Hematopoietic multipotent progenitor cell treated with erythropoietin and hydrocortisone succinate and interleukin-3 and kit ligand, for 6 days (in vitro differentiated cells): ENCODE measurements at places on chromosomes 3 and 15.

DNA sequence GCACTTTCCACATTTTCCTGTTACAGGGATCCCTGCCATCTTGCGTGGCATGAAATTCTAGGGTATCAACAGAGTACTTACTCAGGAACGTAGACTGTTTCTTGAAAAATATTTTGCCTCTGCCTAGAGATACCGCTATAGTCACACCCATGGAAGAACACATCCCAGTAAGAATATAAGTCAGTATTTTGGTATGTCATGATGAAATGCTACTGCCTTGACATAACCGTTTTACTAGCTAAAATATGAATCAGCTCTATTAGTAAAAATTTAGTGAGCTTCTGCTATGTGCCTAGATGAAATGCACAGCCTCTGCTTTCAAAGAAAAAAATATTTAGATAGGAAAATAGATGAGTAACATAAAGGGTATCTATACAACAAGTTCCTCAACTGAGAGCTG, 276.4 kb downstream of the TBC1D5 start:
- no peak for DNase-seq

GRCh38 chr15:52408823-52409222, 113.2 kb upstream of the MYO5C start:
- no peak for DNase-seq

DNA sequence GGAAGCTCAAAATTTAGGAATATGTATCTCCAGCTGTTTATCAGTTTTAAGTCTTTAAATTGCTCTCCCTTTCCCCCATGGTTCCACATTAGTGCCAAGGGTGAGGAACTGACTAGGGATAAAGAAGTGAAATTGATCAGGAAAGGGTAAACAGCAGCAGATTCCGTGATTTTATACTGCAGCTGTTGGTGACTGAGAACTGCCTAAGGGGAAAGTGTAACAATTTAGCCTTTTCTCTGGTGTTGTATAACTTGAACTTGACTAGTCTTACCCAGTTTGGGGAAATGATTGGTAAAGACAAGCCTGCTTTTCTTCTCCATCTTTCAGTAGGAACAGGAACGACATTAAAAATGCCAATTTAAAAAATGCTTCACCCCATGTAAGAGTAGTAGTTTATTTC, 5.0 kb downstream of the SPRED1 start:
- no peak for DNase-seq

GRCh38 chr3:33496449-33496848, 56.2 kb upstream of the UBP1 start:
- DNase-seq, result no peak

DNA sequence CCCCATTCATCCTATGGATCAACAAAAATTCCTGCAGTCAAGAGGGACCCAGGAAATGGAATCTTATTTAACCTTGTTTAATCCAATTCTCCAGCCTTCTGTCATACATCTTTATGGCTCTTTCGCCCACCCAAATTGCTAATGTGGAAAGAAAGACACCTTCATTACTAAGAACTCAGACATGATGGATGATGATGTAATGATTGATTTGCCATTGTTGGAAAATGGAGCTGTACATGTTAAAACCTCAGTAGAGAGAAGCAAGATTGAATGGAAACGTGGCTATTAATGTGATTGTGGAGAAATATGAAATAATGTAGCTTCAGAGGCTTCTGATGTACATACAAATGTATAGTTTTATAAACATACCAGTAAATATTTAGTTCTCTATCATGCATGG, 15.7 kb upstream of the PTPRG start:
- DNase-seq, result no peak

DNA sequence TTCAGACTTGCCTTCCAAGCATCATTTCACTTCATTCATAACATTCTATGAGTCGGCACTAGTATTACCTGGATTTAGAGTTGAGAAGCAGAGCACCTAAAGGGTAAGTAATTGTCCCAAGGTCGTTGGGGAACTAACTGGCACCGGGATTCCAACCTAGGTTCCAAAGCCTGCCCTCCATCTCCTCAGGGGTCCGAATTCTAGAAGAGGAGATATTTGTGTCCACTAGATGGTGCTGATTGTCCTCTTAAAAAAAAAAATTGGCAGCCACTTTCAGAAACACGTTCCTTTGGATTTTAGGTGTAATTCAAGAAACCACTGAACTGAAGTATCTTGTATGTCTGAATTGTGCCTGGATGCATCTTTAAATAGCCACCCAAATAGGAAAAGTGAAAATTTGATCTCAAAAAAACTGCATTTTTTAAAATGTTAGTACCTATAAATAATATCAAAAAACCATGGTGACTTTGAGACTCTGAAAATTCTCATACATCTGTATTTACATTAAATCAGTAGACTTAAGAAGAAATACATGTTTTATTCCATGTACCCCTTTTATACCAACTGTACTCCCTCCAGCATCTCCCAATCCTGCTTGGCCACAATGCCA, 3.9 kb upstream of the FSIP1 start:
- peak; percentile 83 for DNase-seq

DNA sequence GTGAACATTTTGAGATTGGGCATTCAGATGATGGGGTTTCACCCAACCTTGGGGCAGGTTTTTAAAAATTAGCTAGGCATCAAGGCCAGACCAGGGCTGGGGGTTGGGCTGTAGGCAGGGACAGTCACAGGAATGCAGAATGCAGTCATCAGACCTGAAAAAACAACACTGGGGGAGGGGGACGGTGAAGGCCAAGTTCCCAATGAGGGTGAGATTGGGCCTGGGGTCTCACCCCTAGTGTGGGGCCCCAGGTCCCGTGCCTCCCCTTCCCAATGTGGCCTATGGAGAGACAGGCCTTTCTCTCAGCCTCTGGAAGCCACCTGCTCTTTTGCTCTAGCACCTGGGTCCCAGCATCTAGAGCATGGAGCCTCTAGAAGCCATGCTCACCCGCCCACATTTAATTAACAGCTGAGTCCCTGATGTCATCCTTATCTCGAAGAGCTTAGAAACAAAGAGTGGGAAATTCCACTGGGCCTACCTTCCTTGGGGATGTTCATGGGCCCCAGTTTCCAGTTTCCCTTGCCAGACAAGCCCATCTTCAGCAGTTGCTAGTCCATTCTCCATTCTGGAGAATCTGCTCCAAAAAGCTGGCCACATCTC, 6.1 kb downstream of the RHO start:
- no peak for DNase-seq

GRCh38 chr3:132841621-132842020, 119.4 kb upstream of the NPHP3 start:
- DNase-seq, result no peak

GRCh38 chr15:28085489-28086174, 13.5 kb downstream of the OCA2 start:
- DNase-seq, result no peak

DNA sequence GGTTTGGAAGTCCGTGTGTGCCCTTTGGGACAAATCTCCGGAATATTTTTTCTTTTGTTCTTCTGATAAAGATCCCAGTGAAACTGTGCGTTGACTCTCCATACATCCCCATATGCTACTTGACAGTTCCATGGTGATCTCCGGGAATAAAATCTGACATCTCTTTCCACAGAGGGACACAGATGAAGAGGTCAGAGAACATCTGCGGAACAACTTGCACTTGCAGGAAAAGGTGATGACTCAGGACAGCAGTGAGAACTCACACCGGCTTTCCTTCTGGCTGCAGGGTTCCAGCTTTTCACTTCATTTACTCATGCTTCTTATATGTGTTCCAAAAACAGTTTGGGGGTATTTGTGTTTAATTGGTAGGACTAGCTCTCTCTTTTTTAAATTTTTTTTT, 157.5 kb upstream of the CHRM5 start:
- DNase-seq, result no peak

DNA sequence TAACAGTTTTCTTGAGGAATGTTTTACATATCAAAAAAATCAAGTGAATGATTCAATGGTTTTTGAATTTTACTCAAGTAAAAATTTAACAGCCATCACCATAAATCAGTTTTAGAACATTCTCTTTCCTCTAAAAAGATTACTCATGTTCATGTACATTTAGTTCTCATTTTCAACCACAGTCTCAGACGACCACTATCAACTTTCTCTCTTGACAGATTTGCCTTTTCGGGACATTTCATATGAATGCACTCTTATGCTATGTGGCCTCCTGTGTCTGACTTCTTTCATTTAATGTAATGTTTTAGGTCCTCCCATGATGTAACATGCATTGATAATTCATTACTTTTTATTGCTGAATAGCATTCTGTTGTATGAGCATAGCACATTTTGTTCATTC, 309.3 kb upstream of the PLSCR5 start:
- no peak for DNase-seq

DNA sequence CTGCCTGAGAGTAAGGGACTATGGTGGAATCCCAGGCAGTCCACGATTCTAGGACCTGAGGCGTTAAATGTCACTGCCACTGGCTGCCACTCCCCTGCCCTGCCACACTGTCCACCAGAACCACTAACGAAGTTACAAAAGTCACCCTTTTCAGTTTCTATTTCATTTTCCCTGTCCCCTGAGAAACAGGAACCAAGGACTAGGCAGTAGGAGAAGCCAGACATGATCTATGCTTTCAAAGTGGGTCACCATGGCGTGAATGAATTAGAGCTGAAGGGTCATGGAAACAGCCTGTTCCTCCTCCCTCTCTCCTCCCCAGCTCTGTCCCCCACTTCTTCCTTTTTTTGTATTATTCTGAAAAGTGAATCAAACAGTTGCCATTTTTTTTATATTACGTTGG, 9.1 kb upstream of the ADPRH start:
- no peak for DNase-seq

- DNase-seq, result no peak
Measured at GRCh38 chr3:62556121-62556815, 182.9 kb upstream of the FEZF2 start.

- DNase-seq, result no peak
Measured at GRCh38 chr15:46786590-46787285, 930.6 kb upstream of the SEMA6D start.
